B cell (primary cell): ENCODE measurements at places on chromosomes 2 and 18. TPM values are rescaled to one million over a fixed set of nuclear protein-coding genes. Genes with fewer than 3 reads are reported as not detected.

DNA sequence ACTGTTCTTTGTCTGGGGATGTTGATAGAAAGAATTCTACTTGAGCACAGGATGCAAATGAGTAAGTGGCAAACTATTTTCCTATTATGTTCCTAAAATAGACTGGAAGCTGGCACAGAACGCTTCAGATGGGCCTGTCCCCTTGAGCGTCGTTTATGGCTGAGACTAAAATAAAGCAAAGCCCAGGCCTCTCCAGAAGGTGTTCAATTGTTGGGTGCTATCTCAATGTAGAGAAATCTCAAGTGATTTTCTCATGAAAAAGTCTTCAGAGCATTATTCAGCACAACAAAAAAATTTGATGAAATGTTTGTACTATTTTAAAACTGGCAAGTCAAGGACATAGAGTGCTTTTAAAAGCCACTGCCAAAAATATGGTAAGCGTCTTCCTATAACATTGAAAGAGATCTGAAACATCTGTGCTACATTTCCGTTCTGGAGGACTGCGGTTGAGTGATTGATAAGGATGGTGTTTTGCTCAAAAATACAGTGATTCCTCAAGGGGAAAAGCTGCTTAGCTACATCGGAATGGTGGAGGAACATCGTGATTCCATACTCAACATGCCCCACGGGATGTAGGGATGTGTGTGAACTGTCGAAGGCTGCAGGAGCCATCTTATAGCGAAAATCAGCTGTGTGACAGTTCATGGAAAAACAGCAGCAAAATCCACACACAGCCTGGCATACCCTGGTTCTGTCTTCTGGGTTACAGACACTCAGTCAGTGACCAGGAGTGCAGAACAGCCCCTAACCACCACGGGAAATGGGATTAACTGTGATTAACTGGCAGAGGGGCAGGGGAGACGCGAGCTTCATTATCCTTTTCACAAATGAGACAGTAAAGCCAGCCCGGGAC, 10.4 kb upstream of the LRRFIP1 start:
- no peak for DNase-seq

Gene RESP18
- not detected in 2 replicates for total RNA-seq

GRCh38 chr2:53802617-53803151, 15.8 kb downstream of the ERLEC1 start:
- DNase-seq = no peak

GRCh38 chr2:73856214-73856613, 27.5 kb downstream of the STAMBP start:
- no peak for DNase-seq
